ENCODE measurements at places on chromosomes 12 and 14.
A peak's percentile ranks its signal among the peaks of the same experiment; 100 is the strongest.

DNA sequence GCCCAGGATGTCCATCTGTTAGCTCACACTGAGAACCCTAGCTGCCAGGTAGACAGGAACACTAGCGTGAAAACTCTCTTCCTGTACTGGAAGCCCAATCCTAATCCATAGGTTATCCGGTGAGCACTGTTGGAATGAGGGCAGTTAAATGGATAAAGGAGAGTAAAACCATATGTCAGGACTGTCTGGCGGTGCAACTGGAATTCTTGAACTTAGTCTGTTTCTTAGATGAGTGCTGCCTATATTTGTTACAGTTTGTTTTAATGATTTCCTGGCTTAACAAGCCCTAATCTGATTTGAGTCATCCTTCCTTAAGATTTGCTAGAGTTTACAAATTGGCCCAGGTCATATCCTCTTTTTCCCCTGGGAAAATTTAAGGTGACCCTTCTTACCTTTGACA lies 104.7 kb downstream of the ANO4 start:
- no peak for DNase-seq

- no peak for DNase-seq
Measured at GRCh38 chr14:88821378-88821777, 3.1 kb upstream of the TTC8 start.

GRCh38 chr12:27680619-27681018 lies 15.6 kb upstream of the REP15 start:
- DNase-seq, result no peak

DNA sequence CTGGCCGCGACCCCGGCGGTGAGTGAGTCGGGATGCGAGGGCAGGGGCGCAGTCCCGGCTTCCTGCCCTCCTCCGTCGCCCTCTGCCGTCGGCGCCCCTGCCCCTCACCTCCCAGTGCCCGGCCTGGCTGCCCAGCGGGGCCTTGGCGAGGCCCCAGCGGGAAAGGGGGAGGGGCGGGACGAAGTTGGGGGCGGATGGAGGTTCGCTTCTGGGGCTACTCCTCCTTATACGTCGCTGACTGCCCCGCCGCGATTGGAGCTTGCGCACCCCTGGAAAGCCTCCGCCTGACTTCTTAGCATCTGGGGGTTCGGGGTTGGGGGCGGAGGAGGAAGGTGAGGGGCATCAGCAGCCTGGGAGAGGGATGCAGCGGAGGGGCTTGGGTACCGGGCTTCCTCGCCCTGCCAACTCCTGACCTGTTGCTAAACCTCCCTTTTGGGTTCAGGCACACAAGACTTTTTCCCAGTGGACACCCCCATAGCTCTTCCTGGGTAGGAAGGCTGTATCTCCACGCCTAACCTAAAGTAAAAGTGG lies 406 bp downstream of the TMEM263 start:
- no peak for DNase-seq

- no peak for DNase-seq
Measured at GRCh38 chr12:119870457-119870856, 6.7 kb downstream of the CIT start.

GRCh38 chr12:84842406-84843013 lies 70.1 kb downstream of the SLC6A15 start:
- DNase-seq, result peak; percentile 5

- DNase-seq, result no peak
Measured at GRCh38 chr12:7016958-7017571, 1.2 kb downstream of the LPCAT3 start.

DNA sequence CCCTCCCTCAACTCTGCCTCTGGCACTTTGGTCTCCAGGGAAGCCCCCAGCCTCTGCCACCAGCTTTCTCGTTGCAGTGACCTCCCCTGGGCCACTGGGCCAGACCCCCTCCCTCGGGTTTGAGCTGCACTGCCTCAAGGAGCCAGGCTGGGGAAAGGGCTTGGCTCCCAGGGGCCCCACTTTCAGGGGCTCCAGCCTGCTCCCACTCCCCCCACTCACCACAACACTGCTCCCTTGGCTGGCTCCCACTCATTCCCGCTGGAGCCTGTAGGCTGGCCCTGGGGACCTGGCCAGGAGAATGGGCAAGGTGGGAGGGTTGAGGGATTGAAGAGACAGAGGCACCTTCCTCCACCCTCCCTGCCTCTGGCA lies 19.3 kb upstream of the KIF26A start:
- no peak for DNase-seq

DNA sequence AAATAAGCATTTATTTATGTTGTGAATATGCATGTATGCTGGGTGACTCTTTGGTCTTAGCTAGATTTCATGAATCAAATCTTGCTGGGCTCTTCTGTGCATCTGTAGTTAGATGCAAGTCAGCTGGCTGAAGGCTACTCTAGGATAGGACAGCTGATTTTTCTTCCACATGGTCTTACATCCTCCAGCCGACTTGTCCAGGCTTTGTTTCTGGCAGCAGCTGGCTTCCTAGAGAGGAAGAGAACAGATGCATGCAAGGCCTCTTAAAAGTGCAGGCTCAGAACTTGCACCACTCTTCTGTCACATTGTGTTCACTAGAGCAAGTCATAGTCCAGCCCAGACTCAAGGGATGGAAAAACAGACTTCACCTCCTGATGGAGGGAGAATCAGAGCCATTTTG lies 435.4 kb upstream of the STXBP6 start:
- no peak for DNase-seq

- no peak for DNase-seq
Measured at GRCh38 chr14:69796797-69797500, at the start of gene SLC10A1. Gene SLC10A1 (minus strand): TSS chr14:69797241. CDS start chr14:69797155, 86 bp downstream.

DNA sequence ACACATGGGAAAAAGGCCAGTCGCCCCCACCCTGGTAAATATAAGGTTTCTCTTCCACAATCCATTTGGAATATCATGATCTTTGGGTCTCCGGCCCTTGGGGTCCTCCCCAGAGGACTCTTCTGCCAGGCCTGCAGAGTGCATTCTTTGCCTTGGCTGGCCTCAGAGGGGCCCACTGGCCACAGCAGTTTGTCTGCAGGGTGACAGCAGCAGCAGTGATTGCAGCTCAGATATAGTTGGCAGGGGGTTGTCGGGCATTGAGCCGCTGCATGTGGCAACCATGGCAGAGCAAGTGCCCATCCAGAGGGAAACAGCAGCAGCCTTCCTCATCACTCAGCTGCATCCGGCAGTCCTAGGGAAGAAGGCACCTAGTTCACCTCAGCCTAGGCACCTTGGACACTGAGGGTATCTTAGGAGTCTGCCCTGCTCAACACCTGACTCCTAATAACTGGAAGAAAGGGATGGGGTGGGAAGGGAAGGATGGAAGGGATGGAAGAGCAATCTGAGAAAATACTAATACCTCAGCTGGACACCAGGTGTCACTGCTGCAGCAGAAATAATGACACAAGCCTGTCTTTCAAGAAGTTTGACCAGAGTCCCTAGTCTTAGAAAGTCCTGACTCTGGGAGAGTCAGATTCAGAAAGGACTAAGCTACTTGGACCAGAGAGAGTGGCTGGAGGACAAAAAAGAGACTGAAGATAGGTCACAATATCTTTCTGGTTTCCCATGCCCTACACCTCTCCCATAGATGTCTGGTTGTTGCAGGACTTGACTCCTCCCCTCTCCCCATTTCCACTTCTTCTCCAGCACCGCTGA lies 8.9 kb downstream of the AJUBA start:
- DNase-seq, result no peak

DNA sequence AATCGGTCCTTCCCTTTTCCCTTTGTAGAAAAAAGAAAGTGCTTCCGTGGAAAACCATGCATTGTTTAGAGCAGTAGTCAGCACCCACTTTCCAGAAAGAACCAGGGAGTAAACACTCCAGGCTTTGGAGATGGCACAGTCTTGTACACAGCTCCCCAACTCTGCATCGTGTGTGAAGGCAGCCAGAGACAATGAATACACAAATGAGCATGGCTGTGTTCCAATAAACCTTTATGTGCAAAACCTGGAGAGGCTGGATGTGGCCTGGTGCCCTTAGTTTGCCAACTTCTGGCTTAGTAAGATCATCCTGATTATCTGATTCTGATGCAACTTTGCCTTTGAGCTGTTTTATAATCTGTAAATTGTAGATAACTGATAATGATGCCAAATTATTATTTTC lies 463.4 kb upstream of the TMEM132C start:
- no peak for DNase-seq

DNA sequence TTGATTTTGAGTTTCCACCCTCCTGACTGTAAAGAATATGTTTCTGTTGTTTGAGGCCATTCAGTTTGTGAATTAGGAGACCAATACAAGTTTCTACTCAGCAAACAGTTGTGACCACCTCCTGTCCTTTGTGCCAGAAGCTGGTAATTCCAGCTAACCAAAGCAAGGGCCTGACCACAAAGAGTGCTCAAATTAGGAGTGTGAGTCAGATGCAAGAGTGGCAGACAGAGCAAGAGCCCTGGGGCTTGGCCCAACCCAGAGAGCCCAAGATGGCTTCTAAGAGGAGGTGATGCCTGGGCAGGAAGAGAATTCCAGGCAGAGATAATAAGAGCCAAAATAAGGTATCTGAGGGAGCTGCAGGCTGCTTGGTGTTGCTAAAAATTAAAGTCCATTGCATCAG lies 77.7 kb upstream of the C14orf132 start:
- no peak for DNase-seq

- DNase-seq, result no peak
Measured at GRCh38 chr12:12975322-12976077, 23.5 kb upstream of the GPRC5D start.

- no peak for DNase-seq
Measured at GRCh38 chr14:57085801-57086200, 182.9 kb downstream of the EXOC5 start.

DNA sequence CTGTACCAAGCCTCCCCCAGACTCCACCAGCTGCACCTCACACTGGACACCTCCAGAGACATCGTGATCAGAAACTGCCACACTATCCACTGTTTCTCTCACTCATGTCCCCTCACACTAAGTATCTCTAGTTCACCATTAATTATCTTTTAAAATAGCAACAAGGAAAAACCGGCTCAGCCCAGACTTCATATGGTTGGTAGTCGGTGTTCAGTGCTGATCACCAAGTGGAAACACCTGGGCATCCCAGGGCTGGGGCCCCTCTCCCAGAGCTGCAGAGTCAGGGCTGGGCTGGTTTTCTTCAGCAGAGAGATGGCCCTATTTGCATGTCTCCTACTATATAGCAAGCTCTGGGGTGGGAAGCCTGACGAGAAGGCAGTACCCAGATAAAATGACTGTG lies 1140.0 kb downstream of the TMEM121 start:
- DNase-seq, result no peak

GRCh38 chr12:26777236-26777635 lies 55.8 kb downstream of the ITPR2 start:
- DNase-seq, result no peak

DNA sequence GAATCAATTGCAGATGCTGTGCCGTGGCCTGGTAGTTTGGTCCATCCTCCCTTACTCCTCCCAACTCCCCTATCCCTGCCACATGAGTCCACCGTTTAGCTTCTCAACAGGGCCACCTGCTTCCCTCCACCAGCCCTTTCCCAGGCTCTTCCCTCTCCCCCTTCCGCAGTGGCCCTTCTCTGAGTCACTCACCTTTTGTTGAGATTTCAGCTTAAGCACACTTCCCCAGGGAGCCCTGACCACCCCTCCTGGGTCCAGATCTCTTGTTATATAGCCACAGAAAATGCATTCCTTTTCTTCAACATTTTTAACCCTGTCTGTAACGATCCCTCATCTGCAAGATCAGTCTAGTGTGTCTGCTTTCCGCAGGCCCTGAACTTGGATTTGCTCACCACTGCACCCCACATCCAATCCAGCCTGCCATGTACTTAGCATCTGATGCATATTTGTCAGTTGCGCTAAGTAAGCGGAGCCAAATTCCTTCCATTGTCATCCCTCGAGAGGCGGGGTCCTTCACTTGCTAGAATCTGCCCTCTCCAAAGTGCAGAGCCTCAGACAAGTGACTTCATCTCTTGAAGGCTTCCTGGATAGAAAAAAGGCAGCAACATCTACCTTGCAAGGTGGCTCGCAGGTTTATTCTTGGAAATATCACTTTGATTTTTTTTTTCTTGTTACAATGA lies 41.1 kb downstream of the TMEM63C start:
- no peak for DNase-seq

DNA sequence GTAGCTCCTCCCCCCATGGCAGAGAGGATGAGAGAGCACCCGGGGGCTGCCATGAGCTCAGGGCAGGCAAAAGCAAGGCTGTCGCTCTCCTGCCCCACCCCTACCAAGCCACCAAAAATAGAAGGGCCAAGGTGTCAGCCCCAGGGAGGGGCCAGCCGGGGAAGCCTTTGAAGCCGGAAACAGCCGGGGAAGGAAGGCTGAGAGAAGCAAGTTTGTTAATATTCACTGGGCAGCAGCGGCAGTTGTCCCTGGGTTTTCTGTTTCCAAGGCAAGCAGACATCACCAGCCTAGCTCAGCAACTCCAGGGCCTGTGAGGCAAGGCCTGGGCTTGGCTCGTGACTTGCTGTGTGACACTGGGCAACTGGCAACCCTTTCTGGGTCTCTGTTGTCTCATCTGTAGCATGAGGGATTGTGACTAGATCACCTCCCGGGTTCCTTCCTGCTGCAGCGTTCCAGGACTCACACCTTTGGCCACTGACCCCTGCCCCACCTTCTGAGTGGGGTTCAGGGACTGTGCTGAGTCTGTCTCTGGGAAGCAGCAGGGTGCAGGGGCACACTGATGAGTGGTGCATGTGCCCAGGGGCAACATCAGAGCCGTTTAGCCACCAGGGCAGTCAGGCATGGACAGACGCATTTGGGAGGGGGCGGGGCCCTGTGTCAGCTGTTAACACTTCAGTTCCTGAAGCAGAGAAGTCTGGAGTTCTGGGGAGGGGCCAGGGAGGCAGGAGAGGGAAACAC lies 24.3 kb downstream of the SYNDIG1L start:
- DNase-seq, result no peak

DNA sequence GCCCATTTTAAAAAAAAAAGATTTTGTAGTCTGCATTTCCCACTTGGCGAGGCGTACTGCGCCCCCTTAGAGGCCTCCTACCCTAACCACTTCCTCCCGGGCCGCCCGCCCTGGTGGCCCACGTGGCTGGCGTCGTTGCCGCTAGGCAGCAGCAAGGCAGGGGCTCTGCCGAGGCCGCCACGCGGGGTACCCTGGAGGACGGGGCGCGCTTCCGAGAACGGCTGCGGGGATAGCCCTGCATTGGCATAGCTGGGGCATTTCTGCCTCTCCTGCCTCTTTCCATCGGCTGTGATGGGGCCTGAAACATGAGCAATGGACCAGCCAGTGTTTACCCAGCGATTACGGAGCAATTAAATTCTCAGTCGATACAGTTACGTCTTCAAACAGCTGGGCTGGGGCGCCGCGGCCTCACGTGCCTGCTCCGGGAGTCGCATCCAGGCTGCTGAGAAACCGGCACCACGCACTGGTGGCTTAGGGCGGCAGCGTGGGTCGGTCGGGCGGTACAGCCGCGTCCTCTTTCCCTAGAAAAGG lies 38.0 kb downstream of the IQSEC3 start:
- DNase-seq, result peak; percentile 95
